ENCODE measurements at places on chromosomes 2 and 18. TPM values are rescaled to one million over a fixed set of nuclear protein-coding genes. Genes with fewer than 3 reads are reported as not detected.
A peak's percentile ranks its signal among the peaks of the same experiment; 100 is the strongest.

DNA sequence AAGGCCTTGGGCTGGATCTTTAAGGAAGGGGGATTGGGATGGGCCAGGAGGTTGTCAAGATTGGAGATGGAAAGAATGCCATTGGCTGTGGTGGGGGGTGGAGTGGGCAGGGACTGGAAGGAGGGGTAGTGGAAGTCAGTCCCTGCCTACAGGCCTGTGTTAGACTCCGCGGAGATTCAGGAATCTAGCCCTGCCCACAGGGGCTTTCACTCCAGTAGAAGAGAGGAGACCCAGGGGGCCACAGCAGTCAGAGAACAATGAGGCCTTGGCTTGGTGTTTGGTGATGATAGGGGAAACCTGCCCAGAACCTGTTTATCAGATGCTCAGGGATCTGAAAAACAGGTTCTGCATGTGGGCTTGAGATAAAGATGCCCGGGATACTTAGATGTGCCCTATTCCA, 6.1 kb downstream of the STEAP3 start:
- DNase-seq: no peak

Gene PTGR3
- total RNA-seq: 11.7 TPM

GRCh38 chr2:100422320-100423055, 5.0 kb upstream of the CHST10 start:
- peak; percentile 52 for DNase-seq

DNA sequence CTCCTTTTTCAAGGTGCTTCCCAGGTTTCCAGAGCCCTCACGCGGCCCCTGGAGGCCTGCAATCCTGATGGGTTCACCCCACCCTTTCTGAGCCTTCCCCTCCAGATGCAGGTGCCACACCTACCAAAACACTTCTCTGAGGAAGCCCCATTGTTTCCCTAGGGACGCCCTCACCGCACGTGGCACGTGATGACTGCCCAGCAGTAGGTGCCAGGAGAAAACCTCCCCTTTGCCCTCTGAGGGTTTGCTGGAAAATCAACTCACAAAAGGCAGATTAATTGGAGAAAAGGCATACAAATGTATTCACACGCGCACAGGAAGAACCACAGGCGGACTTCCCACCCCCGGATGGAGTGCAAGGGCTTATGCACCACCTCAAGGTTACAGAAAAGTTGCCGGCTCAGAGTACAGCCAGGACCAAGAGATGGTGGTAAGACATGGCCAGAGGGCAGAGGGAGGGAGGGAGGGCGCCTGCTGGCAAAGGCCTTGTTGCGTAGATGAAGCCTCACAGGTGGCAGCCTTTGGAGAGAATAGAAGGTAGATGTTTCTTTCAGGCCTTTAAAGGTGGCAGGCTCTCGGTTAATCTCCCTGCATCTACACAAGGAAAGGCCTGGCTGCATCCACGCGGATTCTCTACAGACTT, 269.4 kb upstream of the RAB6C start:
- DNase-seq: no peak

DNA sequence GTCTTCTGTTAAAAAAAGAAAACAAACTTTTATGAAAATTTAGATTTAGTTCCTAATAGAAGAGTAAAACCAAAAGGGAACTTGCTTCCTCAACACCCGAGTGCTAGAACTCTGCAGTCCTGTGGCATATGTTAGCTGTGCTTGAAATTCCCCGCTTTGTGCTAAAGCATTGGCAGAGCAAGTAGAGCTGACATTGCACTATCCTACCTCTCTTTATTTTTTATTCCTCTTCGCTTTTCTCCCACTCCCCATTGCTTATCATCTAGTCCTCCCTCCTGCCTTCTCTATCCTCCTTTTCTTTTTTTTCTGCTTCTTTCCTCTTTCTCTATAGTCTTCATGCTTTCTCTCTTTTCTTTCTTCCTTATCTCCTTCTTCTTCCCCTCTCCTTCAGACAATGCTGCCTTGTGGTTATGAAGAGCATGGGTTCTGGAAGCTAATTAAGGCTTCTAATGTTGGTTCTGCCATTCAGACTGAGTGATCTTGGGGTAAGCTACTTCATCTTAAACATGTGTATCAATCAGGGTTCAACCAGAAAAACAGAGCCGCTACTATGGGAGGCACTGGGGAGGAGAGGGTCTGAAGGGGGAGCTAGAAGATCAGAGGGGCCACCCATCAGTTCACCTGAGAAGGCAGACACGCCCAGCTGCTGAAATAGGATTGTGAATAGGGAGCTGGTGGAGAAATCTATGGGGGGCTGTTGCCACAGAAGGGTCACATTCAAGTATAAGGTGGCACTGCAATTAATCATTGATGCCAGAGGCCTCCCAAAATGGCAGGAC, 31.4 kb upstream of the PELI1 start:
- DNase-seq: no peak

Gene FBXO36
- total RNA-seq: 1.5 TPM

Gene NRBP1
- total RNA-seq: 169 TPM

Gene COLEC11
- not detected for total RNA-seq

- no peak for DNase-seq
Observed at GRCh38 chr18:71441156-71441555, 1103.0 kb downstream of the CBLN2 start.

DNA sequence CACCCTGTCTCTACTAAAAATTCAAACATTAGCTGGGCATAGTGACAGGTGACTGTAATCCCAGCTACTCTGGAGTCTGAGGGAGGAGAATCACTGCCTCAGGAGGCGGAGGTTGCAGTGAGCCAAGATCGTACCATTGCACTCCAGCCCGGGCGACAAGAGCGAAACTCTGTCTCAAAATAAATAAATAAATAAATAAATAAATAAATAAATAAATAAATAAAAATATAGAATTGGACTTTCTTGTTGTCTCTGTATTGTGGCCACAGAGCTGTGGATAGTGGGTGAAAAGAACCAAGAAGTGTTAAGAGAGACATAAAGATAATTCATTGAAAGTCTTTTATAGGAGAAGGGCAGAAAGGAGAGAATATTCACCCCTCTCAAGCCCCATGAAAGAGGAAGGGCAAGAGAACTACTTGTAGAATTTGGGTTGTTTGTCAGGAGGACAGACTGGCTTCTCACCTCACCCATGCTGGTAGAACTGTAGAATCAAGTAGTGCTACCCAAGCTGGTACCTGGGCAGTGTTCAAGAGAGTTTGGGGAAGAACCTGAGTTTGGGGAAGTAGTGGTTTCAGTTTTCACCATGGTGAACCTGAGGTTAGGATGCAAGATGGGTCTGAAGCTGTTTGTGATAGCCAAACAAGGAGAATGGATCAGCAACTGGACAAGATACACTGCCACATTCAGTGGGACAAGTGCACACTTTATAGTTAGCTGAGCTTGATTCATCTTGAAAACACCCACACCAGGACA, 256.5 kb downstream of the CD226 start:
- DNase-seq: no peak

GRCh38 chr18:23529604-23530003, 26.3 kb downstream of the RMC1 start:
- no peak for DNase-seq

DNA sequence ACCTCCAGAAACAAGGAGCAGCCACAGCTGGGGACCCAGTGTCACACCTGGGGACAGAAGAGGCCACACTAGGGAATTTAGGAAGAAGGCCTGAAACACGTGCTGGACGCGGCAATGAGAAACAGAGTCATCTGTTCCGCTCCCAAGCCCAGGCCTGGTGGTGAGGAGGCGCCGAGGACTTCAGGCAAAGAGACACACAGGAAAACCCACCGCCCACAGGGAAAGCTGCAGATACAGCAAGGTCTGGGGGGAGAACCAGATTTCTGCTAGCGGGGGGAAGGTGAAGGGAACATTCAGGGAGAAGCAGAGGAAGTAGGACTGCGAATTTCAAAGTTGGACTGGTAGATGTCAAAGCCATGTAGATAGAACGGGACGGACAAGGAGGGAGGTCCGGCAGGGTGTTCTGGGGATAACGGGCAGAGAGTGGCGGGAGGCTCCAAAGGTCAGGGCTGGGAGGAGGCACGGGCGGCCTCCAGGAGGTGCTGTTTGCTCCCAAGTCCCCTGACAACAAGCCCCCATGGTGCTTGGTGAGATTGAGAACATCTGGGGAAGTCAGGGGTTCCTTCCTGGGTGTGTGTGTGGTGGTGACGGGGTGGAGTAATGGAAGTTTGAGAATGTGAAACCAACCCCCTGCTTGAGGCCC, 351.7 kb upstream of the MYT1L start:
- no peak for DNase-seq

DNA sequence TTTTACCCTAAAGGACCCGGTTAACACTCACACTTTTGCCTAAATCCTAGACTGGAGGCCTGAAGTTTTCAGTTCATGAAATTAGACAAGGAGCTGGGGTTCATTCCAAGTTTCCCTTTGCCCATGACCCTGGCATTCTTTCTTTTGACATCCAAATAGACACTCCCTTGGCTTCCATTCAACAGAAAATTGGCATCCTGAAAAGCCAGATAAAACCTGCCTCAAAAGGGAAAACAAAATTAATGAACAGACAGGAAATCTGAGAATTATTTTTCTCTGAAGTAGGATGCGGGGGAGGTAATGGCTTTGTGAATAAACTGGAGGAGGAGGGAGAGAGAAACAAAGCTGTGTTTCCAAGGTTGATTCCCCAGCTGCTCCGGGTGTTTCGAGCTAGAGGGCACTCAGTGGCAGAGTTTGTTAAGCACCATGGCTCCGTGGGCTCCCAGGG, 41.0 kb downstream of the SPP2 start:
- DNase-seq: peak; percentile 71

Gene ZNF385B
- 1.2 TPM for total RNA-seq
